Non-pigmented ciliary epithelial cell (primary cell): ENCODE measurements at places on chromosomes 1 and 21.
A peak's percentile ranks its signal among the peaks of the same experiment; 100 is the strongest.

GRCh38 chr1:77639557-77640069 is 42.8 kb downstream of the ZZZ3 start:
- DNase-seq, result no peak

- no peak for DNase-seq
Measured at GRCh38 chr1:94624203-94624602, 82.6 kb upstream of the F3 start.

DNA sequence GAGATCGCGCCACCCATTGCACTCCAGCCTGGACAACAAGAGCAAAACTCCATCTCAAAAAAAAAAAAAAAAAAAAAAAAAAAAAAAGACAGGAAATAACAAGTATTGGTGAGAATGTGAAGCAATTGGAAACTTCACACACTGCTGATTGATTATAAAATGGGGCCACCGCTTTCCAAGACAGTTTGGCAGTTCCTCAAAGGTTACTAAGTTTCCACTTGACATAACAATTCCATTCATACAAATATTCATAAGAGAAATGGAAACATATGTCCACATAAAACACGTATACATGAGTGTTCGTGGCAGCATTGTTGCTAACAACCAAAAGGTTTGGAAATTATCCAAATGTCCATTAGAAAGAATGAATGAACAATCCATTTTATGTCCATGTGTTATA is 26.3 kb downstream of the USP24 start:
- no peak for DNase-seq

DNA sequence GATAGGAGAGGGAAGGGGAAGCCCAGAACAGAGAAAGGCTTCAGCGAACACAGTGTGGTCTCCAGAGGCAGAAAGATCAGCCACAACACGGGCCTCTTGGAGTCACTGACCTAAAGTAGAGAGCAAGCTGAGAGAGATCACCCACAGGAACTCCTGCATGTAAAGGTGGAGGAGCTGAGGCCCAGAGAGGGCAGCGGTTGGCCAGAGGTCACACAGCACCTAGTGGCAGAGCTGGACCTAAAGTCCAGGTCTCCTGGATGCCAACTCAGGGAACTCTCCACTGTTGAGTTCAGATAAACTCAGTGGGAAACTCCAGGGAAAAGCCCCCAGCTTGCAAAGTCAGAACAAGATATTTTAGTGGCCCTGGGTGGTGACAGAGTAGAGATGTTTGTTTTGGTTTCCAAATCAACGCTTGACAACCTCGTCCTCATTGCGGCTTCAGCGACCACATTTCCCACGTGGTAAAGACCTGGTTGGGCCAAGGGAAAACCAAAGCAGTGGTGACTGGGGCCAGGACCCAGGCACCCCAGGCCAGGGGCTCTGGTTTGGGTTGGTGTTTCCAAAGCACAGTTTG is 4.6 kb downstream of the IFFO2 start:
- DNase-seq, result no peak

DNA sequence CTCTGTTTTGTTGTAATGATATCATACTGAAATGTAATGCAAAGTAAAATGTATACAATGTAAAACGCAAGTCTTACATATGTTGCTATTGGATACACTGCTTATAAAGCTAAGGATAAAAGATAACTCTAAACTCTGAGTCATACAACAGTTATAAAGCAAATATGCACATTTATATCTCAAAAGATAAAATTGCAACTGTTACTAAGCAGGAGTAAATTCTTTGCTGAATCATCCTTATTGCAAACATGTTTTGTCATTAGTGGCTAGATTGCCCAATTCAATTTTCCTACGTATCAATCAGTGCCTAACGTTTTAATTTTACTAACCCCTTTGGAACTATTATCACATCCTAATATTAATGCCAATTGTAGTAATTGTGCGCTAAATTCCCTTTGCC is 762.9 kb downstream of the LTN1 start:
- DNase-seq, result peak; percentile 47

- no peak for DNase-seq
Measured at GRCh38 chr21:29078869-29079767, 5.7 kb upstream of the CCT8 start.

DNA sequence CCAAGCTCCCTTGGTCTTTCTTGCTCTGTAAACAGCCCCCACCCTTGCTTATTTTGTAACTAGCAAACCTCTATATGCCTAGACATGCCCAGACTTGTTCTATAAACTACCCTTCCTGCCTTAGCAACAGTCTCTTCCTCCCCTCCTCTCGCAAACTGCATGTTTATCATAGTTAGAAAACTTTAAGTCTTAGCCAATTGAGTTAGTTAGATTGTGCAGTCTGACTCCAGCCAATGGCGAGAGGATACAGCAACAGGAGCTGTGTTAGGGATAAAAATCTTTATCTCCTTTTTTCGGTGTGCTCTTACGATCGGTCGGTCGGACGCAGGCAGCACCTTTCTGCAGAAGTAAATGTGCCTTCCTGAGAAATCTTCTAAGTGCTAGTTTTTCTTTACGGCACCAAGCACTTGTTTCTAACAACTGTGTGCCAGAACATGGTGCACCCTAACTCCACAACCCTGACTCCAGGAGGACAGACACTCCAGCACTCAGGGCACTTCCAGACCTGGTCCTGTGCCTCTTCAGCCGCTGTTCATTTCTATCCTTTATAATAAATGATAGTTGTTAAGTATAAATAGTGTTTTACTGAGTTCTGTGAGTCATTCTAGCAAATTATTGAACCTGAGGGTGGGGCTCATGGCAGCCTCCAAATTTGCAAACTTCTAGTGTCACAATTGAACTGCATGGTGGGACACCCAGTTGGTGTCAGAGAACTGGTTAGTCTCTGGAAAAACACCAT is 25.7 kb upstream of the GNG4 start:
- no peak for DNase-seq

DNA sequence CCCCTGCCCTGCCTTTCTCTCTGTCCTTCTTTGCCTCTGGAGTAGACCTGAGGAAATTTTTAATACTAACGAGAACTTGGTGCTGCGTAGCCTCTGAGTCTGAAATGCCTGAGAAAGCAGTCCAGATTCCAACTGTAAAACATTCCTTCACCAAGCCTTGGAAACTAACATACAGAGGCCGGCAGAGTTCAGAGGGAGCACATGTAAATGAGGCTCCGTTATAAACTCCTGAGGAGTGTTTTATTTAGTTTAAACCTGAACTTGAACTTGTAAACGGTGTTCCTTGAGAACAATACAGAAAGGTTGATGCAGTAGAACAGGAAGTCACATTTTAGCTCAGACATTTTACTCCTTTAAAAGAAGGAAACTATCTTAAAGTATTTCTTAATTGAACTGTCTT is 280.7 kb downstream of the TM2D1 start:
- no peak for DNase-seq

GRCh38 chr1:154955039-154955717 is 721 bp downstream of the PBXIP1 start:
- DNase-seq, result peak; percentile 59

DNA sequence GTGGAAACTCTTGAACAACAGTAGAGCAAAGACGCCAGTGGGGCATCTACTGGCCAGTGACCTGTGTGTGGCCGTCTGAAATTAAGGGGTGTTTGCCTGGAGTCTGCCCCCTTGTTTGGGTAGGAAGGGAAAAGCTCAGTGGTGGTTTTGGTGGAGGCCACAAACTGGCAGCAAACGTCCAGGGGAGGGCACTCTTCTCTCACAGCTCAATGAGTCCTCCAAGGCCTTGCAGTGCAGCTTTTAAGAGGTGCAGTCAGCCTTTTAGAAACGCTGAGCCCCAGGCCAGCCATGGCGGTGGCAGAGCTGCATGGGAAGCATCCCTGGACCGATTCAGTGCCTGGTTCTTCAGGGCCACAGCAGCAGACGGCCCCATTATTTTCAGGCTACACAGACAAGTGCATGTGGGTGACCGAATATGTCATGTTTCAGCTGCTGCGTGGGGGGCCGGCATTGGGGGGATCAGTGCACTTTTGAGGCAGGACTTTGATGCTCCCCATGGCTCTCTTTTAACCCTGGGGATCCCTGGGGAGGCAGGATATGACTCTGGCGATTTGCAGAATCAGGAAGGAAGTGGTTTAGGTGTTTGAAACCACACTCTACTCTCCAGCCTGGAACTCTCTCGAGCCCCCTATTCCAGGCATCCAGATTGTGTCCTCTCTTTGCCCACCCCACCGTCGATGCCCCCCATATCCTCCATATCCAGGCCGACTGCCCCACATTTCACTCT is 414.0 kb downstream of the PRDM2 start:
- DNase-seq, result peak; percentile 6

DNA sequence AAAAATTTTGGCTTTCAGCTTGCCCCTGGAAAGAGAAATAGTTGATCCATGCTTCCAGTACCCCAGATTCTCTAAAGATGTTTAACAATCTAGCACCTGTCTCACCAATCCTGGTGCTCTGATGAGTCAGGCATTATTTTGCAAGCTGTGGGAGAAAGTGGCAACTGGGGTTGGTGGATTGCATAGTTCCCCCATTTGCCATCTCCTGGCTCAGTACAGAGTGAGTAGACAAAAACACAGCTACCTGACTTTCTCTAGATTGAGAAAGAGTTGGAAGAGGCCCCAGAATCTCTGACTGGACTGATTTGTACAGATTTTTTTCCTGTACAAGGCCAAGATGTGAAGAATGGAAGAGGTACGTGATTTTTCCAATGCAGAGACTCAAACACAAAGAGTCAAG is 75.1 kb upstream of the NEGR1 start:
- no peak for DNase-seq

DNA sequence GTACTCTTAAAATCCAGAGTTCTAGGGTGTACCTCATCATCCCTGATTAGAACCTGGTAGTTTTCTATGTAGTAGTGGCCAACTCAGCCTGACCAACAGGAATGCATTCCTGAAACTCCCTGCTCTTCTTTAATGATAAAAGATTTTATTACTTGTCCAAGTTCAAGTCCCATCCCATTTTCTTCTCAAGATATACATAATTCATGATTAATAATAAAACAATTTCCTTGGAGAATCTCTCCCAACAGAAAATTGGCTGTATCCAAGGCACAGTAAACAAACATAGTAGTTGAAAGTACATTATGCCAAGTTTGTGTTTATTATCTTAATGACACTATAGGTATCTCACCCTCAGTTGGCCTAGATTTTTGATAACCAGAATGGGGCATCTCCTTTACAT is 714.1 kb upstream of the ADAMTS5 start:
- no peak for DNase-seq

GRCh38 chr1:25917996-25918395 is 11.8 kb upstream of the STMN1 start:
- DNase-seq, result no peak

DNA sequence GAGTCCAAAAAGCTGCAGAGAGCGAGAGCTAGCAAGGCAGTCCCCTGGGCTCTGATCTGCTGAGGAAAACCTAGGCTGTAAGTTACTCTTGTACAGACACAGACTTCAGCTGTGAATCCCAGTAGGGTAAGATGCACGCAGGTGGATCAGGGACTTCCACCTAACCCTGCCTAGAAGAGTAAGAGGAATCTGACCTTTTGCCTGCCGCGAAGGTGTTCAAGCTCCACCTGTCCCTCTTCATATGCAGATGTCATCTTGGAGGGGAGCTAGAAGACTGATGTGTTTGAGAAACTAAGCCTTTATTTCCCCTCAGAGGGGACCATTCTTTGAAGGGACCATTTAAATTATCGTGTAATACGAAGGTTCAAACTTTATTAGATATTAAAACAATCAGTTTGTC is 108.6 kb upstream of the USP24 start:
- no peak for DNase-seq

DNA sequence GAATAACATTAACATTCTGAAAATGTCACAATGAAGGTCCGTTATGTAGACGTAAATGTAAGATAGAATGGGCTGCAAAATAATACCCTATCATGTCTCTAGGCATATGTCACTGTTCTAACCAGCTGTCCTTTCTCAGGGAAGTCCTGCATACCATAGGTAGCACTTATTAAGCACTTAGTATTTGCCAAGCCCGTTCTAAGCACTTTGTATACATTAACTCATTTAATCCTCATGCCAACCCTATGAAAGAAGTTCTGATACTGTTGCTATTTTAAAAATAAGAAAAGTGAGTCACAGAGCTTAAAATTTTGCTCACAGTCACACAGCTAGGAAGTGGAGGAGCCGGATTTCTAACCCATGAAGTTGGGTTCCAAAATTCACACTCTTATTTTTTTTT is 15.7 kb downstream of the GAS5 start:
- DNase-seq, result no peak

DNA sequence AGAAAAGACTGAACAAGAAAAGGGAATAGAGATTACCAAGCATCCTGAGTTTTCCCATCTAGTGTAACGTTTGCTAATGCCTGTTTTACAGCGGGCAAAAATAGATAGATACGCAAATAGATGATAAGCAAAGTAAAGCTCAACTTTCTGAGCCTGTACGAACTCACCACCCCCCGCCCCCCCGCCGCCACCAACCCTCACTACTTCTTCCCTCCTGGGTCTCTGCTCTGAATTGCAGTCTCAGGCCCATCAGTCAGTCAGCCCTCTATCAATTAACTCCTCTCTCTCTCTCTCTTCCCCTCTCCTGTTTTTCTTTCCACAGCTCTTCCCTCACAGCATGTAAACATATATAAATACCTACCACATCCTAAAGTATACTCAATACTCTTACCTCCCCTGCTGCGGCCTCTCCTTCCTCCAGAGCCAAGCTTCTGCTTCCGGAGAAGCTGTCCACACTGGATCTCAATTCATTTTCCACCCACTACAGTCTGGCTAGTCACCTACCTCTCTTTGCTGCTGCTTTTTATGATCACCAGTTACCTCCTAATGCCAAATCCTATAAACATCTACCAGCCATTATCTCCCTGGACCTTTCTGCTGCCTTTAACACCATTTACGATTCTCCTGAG is 64.6 kb downstream of the CAPN2 start:
- DNase-seq, result no peak

DNA sequence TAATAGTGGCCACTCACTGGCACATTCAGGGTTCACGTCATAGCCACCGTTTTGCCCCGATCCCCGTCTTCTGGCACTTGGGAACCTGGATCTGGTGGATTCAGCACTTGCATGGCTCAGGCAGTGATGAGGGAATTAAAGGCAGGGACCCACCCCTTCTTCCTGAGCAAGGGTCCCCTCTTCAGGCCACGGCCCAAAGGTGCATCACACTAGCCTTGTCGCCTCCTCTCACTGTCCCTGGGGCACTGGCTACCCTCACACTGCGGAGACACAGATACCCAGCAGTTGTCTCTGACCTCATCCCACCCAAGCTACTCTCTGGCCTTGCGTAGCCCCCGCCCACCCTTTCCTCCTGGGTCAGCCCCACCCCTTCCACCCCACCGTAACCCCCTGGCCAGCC is 19.9 kb upstream of the LDLRAP1 start:
- DNase-seq, result no peak

DNA sequence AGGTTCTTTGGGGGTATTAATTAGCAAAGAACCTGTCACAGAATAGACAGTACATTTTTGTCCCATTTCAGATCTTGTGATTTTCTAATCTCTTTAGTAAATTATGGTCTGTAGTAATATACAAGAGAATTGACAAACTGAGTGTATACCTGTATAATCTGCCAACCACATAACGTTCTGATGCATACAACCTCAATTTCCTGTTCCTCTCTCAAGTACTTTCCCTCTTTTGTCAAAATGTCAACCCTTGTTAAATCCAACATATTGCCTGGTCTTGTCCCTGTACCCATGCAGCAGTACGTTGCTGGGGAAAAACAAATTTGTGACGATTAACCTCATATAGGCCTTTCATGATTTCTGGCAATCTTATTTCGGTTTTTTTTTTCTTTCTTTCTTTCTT is 1.1 kb downstream of the ARV1 start:
- no peak for DNase-seq

- no peak for DNase-seq
Measured at GRCh38 chr1:148363439-148363810, 119.7 kb downstream of the PPIAL4G start.

- no peak for DNase-seq
Measured at GRCh38 chr1:225780134-225780533, 2.5 kb downstream of the SRP9 start.
